ENCODE measurements at places on chromosomes 2 and 18.
A peak's percentile ranks its signal among the peaks of the same experiment; 100 is the strongest.

DNA sequence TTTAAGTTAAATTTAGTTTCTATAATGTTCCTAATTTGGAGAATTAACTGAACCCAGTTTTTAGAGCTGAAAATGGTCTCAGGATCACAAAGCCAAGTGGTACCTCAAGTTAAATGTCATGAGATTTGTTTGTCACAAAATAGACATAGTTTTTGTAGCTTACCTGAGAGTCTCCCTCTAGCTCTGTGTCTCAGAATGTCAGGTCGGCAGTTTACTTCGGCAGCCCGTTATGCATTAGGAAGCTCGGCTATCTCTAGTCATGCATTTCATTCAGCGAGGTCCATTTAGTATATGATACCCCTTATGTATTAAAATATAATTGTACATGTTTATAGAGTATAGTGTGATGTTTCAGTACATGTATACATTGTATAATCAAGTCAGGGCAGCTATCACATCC lies 155.6 kb downstream of the EML6 start:
- no peak for DNase-seq

DNA sequence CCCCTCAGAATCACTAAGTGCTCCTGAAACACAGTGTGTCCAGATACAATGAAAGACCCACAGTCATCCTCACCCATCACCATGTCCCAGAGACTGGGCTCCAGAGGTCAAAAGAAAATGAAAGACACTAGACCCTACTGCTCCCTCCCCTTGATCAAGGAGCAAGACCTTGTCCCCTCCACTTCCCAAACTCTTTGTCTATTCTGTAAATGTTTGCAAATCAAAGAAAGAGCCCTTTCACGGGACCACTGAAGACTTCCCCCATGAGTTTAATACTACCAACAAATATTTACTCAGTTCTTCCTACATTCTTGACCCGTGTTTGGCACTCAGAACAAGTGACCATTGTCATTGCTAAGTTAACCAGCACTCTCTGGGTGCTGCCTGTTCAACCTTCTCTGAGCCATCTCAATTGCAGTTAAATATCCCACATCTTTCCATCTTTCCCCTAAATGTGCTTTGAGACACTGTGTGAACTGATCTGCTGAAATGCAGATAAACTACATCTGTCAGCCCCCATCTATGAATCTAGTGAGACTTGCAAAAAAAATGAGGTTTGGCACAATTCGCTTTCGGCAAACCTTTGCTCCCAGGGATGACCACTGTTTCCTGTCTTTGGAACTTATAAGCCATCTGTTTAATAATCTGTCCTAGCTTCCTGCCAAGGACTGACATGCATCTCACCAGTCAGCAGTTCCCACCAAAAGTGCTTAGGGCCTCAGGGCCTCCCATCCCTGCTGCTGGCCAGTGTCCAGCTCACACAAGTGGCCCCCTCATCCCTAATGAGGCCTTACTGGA lies 170.3 kb downstream of the GFPT1 start:
- no peak for DNase-seq

GRCh38 chr2:24576617-24577016 lies 85.6 kb downstream of the NCOA1 start:
- DNase-seq: no peak

- no peak for DNase-seq
Measured at GRCh38 chr2:104501929-104502328, 352.0 kb upstream of the POU3F3 start.

GRCh38 chr2:175726223-175726622 lies 275.8 kb downstream of the LNPK start:
- no peak for DNase-seq

- DNase-seq: peak; percentile 54
Measured at GRCh38 chr18:13823707-13824395, at the start of gene MC5R. TSS of gene MC5R (plus strand) at chr18:13824149. CDS start at chr18:13825766, 1,617 bp downstream.

GRCh38 chr2:119439574-119440500 lies 8.2 kb downstream of the TMEM37 start:
- DNase-seq: no peak

- DNase-seq: peak; percentile 34
Measured at GRCh38 chr2:162073888-162074631, at the start of gene DPP4. TSS of gene DPP4 (minus strand) at chr2:162074215. CDS start at chr2:162073981, 234 bp downstream.

DNA sequence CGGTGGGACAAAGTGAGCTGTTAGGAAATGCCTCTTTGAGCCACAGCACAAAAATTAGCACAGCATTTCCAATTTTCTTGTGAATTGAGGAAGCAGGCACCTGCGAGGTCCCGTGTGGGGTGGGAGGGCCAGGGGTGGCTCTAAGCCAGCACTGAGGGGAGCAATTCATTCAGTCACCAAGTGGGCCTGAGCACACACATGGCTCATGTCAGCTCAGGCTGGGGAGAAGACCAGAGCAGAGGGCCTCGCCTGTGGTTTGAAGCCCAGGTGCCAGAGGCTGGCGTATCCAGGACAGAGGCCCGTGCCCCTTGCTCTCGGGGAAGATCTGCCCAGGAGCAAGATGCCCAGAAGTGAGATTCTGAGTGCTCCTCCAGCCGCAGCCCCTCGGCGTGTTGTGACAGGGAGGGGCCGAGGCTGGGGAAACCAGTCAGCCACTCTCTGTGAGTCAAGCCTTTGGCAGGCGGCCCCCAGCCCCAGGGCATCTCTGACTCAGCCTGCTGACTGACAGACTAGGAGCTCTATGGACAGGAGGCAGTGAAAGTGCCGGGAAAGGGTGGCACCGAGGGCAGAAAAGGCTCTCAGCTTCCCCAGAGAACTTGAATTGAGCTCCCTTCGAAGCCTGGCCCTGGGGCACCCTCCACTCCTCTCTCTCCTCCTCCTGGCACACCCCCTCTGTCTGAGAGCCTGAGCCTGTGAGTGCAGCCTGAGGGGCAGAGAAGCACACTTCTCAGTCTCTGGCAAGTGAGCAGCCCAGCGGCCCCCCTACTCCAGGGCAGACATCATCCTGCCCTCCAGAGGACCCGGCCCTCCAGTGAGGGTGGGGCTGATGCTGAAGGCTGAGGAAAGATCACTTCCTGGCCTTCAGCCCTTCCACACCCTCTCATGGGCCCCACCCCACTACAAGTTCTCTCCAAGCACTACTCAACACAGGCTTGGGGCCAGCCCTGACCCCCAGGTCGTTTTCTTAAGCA lies 32.3 kb downstream of the CYP26B1 start:
- no peak for DNase-seq

- no peak for DNase-seq
Measured at GRCh38 chr2:60519231-60519863, 34.1 kb downstream of the BCL11A start.

DNA sequence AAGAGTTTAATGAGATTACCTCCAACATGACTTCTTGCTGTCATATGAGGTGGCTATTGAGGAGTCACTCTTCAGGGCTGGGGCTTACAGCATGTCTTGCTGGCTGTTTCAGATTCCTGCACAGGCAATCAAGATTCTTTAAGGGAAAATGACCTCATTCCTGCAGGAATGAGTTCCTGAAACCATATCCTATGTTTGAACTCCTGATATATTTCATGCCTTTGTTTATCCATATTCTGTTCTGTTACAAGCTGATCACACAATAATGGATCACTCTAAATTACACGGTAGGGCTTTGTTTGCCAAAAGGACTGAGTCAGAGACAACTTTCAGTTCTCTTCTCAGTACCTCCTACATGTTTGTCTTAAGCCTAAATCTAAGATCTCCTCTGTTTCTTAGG lies 879.8 kb upstream of the PIK3C3 start:
- no peak for DNase-seq

GRCh38 chr2:170924969-170925368 lies 4.1 kb upstream of the GORASP2 start:
- peak; percentile 16 for DNase-seq

- no peak for DNase-seq
Measured at GRCh38 chr2:205259121-205259520, 423.2 kb upstream of the NRP2 start.

- no peak for DNase-seq
Measured at GRCh38 chr18:45398448-45398847, 216.8 kb upstream of the SLC14A2 start.

DNA sequence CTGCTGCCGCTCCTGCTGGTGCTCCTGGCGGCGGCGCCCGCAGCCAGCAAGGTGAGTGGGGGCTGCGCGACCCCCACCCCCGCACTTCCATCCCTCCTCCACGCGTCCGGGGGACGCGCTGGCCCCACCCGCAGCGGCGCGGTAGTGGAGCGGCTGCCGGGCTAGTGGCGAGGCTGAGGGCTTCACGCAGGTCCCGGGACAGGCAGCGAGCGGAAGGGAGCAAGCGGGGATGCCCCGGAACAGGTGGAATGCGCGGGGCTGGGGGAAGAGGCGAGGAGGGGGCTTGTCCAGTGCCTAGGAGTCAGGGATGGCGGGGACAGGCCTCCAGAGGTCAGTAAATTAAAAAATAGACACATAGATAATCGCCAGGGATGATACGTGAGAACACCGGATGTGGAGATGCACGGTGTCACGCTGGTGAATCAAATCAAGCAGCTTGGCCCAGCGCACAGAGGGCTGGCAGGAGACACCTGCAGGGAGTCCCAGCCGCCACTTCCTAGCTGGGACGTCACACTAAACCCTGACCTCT lies 403 bp downstream of the COL4A3 start:
- DNase-seq: peak; percentile 2

DNA sequence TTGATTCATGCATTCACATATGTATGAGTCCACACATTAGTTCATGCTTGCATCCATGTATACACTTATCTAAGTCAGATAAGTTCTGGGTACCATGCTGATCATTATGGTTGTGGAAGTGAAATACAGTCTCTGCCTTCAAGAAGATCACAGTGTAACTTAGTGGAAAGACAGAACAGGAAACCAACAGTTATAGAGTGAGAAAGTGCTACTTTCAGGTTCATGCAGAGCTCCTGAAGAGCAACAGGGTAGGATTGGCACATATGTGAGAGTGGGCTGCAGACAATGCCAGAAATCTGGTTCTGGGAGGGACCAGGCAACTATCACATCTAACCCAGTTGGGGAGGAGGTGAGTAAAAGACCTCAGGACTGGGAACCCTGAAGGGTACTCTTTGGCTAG lies 35.4 kb upstream of the PGAP1 start:
- no peak for DNase-seq

DNA sequence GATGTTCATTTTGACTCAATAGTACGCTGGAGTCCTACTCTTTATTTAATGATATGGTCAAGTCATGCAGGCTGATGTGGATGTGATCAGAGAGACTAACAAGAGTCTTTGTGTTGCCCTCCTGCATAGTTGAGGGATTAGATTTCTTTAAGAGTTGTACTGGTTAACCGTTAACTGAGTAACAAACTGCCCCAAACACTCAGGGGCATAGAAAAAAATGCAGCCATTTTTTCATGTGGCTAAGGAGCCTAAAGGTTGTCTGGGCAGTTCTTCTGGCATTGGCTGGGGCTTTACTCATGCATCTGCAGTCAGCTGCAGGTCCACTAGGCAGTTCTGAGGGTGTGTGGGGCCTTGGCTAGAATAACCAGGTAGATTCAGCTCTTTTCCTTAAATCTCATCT lies 32.5 kb downstream of the DOCK10 start:
- DNase-seq: no peak

DNA sequence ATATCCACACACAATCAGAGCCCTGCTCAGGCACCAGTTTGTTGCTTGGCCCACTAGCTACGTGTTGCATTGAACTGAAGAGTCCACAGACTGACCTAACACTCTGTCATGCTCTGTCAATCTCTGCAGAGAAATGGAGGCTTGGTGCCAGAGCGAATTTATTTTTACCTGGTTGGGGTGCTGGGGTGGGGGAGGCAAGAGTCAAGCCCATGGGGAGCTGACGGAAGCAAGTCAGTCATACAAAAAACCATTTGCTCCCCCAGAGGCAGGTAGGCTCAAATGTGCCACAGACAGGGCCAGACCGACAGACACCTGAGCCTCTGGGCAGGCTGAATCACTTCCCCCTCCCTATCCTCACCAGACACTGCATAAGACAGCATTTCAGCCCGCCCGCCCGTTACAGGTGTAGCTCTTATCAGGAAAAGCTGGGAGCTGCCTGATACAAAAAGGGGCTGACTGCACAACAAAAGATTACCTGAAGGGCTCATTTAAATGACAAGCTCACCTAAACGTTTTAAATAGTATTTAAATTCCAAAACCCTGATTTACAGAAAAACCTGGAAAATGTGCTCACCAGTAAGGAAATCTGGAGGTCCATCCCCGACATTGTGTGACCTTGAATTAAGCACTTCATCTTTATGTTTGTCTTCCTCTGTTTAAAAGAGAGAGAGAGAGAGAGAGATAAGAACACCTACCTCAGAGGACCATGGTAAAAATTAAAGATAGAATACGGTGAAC lies 2.1 kb upstream of the PCBP1 start:
- DNase-seq: no peak

DNA sequence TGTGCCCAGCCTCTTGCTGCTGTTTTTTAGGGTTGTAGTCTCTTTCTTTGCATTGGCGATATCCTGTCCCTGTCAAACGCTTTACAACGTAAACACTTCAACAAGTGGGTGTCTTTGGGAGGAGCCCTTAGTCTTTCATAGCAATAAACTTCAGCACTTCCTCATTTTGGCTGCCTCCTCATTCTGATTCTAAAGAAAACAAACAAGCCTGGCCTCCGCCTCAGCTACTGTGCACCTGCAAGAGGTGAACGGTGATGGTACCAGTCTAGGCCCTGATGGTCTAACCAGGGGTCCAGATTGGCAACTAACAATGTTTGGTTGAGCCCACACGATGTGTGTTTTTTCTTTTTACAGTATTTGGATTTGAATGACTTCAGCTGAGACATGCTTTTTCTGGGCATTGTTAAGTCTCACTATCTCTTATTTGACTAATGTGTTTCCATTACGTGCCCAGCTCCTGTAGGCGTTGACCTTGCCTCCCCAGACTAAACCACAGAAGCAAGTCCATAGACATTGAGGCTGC lies 53.2 kb upstream of the CUL3 start:
- no peak for DNase-seq

- no peak for DNase-seq
Measured at GRCh38 chr2:53493210-53493609, 274.4 kb upstream of the CHAC2 start.

- no peak for DNase-seq
Measured at GRCh38 chr18:8081872-8082553, 514.9 kb downstream of the PTPRM start.

DNA sequence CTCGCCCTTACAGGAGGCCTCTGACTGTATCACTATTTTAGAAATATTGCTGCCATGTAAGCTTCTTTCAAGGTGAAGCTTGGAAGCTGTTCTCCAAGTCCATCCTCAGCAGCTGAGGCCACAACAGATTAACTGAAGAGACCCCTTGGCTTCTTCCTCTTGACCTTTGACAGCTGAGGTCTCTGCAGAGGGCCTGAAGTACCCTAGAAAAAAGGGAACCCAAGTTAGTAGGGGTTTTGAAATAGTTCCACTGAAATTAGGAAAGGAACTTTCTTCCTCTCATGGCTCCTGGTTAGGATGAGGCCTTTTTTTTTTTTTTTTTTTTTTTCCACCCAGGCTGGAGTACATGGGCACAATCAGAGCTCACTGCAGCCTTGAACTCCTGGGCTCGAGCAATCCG lies 15.5 kb upstream of the IHH start:
- DNase-seq: no peak

- DNase-seq: no peak
Measured at GRCh38 chr2:234930397-234930796, 21.4 kb upstream of the SH3BP4 start.

GRCh38 chr2:197675711-197676188 lies 363 bp upstream of the RFTN2 start:
- no peak for DNase-seq

All from stimulated activated CD8-positive, alpha-beta memory T cell treated with anti-CD3 and anti-CD28 coated beads, Interleukin-15, amount 100 ng/mL, for 48 hours (primary cell).